T-helper 17 cell (primary cell): ENCODE measurements at places on chromosomes 12 and 14. TPM values are rescaled to one million over a fixed set of nuclear protein-coding genes. Genes with fewer than 3 reads are reported as not detected.

The GRIN2B gene
- not detected for total RNA-seq

The ATG101 gene
- total RNA-seq = 22.0 TPM

The ACVRL1 gene
- not detected for total RNA-seq

The PPP1R13B gene
- total RNA-seq = 18.2 TPM

The GRIP1 gene
- total RNA-seq = 2.4 TPM

The RHEBL1 gene
- total RNA-seq = 8.1 TPM

The CLECL1 gene
- total RNA-seq = 1.5 TPM

The PPP1CC gene
- 140 TPM for total RNA-seq

The GPR84 gene
- total RNA-seq = 0.99 TPM

- no peak for DNase-seq
- H3K4me3 ChIP-seq = no peak overlapping the region
- no peaks in the 10 kb centered on the region for H3K36me3 ChIP-seq
- H3K4me1 ChIP-seq = no peaks in the 10 kb centered on the region
- no peak overlapping the region for H3K27ac ChIP-seq
These were observed 943 bp upstream of the MGAT4C start for GRCh38 chr12:86257134-86257533.

- peaks cover 5% of the 10 kb centered on the region for H3K36me3 ChIP-seq
- DNase-seq = no peak
- H3K27ac ChIP-seq = no peak overlapping the region
- H3K27me3 ChIP-seq = peaks cover 54% of the 10 kb centered on the region
- no peak overlapping the region for H3K4me3 ChIP-seq
These were observed 104.0 kb upstream of the EIF5 start for GRCh38 chr14:103230021-103230420.

DNA sequence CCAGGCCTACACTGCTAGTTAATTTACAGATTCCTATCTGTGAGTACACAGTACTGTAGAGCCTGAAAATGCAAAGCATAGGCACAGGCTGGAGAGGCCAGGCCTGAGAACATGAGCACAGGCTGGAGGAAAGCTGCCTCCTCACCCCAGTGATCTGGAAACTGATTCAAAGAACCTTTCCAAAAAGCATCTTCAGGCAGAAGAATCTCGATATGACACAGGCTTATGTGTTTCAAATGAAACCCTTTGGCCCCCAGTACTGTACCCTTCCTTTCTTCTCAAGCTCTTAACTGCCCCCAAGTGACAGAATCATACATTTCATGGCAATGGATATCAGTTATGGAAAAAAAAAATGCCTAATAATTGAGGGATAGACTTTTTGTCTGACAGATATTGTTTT lies 122.0 kb downstream of the KCNC2 start:
- no peaks in the 10 kb centered on the region for H3K36me3 ChIP-seq
- no peak for DNase-seq
- H3K27me3 ChIP-seq = no peaks in the 10 kb centered on the region
- no peak overlapping the region for H3K27ac ChIP-seq

GRCh38 chr14:34701808-34702207 lies 12.6 kb downstream of the CFL2 start:
- H3K27ac ChIP-seq = no peak overlapping the region
- no peak overlapping the region for H3K4me3 ChIP-seq
- no peaks in the 10 kb centered on the region for H3K27me3 ChIP-seq
- H3K36me3 ChIP-seq = no peaks in the 10 kb centered on the region
- no peak for DNase-seq

GRCh38 chr12:90970471-90970870 lies 15.5 kb upstream of the CCER1 start:
- DNase-seq = no peak
- no peak overlapping the region for H3K4me3 ChIP-seq
- no peaks in the 10 kb centered on the region for H3K4me1 ChIP-seq
- no peaks in the 10 kb centered on the region for H3K36me3 ChIP-seq

DNA sequence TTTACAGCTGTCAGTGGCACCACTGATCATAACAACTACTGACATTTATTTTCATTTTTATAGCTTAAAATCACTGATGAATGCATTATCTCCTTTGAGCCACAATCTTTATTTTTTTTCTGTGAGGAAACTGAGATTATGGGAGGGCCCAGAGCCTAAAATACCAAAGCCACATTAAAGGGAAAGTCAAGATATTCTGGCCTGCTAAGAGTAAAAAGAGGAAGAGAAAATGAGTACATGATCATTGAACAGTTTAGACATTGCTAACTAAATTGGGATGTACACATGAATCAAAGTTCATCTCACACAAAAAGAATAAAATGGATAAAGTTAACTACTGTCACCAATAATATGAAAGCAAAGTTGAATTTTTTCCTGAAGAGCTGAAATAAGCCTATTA lies 170.5 kb upstream of the GARIN2 start:
- H3K36me3 ChIP-seq = no peaks in the 10 kb centered on the region
- H3K27me3 ChIP-seq = no peaks in the 10 kb centered on the region
- no peak overlapping the region for H3K27ac ChIP-seq
- H3K4me3 ChIP-seq = no peak overlapping the region
- peaks cover 4% of the 10 kb centered on the region for H3K4me1 ChIP-seq
- no peak for DNase-seq

GRCh38 chr12:52808573-52809160 lies 5.2 kb downstream of the KRT4 start:
- no peaks in the 10 kb centered on the region for H3K36me3 ChIP-seq
- no peak overlapping the region for H3K27ac ChIP-seq
- no peak overlapping the region for H3K4me3 ChIP-seq
- DNase-seq = no peak
- peaks cover 52% of the 10 kb centered on the region for H3K27me3 ChIP-seq

- H3K27me3 ChIP-seq = no peaks in the 10 kb centered on the region
- peaks cover 3% of the 10 kb centered on the region for H3K36me3 ChIP-seq
- DNase-seq = no peak
- no peak overlapping the region for H3K4me3 ChIP-seq
These were observed 152.2 kb downstream of the ETV6 start for GRCh38 chr12:11801643-11802042.

GRCh38 chr12:108849660-108850059 lies 7.7 kb downstream of the SSH1 start:
- no peak for DNase-seq
- H3K27ac ChIP-seq = no peak overlapping the region
- H3K4me1 ChIP-seq = peaks cover 20% of the 10 kb centered on the region

DNA sequence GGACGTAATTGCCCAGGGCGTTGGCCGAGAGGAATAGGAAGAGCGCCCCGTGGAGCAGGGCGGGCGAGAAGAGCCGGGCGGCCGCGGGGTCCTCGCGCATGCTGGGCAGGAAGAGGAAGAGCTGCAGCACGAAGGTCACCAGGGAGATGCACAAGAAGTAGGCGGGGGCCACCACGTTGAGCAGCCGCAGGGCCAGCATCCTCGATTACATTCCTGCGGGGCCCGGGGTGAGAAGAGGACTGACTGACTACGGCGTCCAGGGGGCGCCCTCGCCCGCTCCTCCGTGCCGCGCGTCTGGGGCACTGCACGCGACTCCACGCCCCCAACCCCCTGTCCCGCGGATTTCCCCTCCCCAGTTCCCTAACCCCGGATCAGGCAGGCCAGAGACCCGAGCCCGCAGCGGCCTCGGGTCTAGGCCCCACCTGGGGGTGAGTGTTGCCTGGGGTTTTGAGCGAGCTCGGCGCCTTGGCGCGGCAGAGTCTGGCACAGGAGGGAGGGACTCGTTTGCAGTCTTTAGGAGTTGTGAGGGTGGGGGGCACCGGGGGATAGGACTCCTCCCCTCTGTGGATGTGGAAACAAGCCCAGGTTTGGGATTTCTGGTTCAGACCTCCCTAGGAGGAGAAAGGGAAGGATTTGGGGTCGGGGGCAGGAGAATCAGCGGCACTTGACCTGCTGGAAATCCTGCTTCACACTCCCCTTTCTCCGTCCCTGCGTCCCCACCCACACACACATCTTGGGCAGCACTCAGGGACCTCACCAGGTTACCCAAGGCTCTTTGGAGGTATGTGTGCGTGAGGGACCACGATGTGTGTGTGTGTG lies 1.8 kb downstream of the ZDHHC22 start:
- peak; percentile 24 for DNase-seq
- no peak overlapping the region for H3K27ac ChIP-seq
- H3K36me3 ChIP-seq = peaks cover 9% of the 10 kb centered on the region
- H3K27me3 ChIP-seq = peaks cover 77% of the 10 kb centered on the region
- H3K4me3 ChIP-seq = peak overlapping the region; percentile 81

GRCh38 chr12:86647800-86648199 lies 391.6 kb upstream of the MGAT4C start:
- no peaks in the 10 kb centered on the region for H3K36me3 ChIP-seq
- H3K27ac ChIP-seq = no peak overlapping the region
- no peaks in the 10 kb centered on the region for H3K4me1 ChIP-seq
- DNase-seq = no peak

- no peak for DNase-seq
- peak within 1 kb of the TSS; percentile 85 for H3K4me3 ChIP-seq
- no peak within 1 kb of the TSS for H3K27ac ChIP-seq
- peaks cover 86% of the 10 kb centered on the region for H3K27me3 ChIP-seq
- H3K36me3 ChIP-seq = peaks cover 12% of the 10 kb centered on the region
These were observed at the start of gene VSX2 for GRCh38 chr14:74238974-74239847. Gene VSX2, plus strand, starts transcription at chr14:74239449. Its CDS starts 113 bp downstream, at chr14:74239562.

- DNase-seq = no peak
- no peaks in the 10 kb centered on the region for H3K27me3 ChIP-seq
- H3K36me3 ChIP-seq = no peaks in the 10 kb centered on the region
- H3K27ac ChIP-seq = no peak overlapping the region
- no peaks in the 10 kb centered on the region for H3K4me1 ChIP-seq
These were observed 447.5 kb upstream of the DCN start for GRCh38 chr12:91630083-91630482.

- no peak overlapping the region for H3K4me3 ChIP-seq
- H3K27ac ChIP-seq = no peak overlapping the region
- no peak for DNase-seq
- peaks cover 6% of the 10 kb centered on the region for H3K27me3 ChIP-seq
These were observed 233.3 kb upstream of the DAAM1 start for GRCh38 chr14:58954901-58955861.

DNA sequence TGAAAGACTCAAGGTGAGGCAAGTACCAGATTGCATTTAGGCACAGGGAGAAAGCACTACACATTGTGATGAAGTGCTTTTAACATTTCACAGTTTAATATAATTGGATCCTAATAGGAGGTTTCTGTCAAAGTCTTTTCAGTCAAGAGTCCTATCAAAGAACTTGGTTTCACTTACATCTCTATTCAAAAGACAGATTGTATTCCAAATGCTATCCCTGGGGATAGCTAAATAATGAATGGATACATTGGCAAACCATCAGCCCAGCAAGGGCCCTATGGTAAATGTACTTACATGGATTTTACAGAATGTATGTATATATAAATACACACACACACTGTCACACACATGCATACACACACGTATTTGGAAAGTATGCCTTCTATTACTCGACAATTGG lies 655.5 kb upstream of the FLRT2 start:
- no peaks in the 10 kb centered on the region for H3K4me1 ChIP-seq
- no peak overlapping the region for H3K4me3 ChIP-seq

DNA sequence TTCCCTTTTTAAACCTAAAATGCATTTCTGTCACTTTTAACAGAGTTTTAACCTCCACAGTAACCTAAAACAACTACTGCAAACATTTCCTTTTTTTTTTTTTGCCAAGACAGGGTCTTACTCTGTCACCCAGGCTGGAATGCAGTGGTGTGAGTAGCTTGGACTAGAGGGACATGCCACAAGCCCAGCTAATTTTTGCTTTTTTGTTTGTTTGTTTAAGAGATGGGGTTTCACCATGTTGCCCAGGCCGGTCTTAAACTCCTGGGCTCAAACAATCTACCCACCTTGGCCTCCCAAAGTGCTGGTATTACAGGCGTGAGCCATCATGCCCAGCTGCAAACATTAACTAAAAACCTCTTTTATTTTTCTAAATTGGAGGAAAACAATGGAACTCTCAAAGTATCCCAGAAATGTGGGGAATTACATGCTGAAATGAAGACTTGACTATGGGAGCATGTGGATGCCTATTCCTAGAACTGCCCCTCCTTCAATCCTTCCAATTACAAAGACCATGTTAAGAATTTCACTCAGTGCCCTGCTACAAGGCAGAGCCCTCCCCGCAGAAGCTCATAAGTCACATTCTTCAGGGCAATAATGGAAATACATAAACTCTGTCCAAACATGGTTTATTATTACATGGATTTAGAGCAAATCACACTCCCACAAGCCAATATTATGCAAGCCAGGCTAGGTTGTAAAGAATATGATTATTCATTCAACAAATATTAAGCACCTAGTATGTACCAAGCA lies 66.9 kb downstream of the C12orf56 start:
- no peak overlapping the region for H3K4me3 ChIP-seq
- no peaks in the 10 kb centered on the region for H3K36me3 ChIP-seq
- H3K27me3 ChIP-seq = no peaks in the 10 kb centered on the region
- DNase-seq = no peak

GRCh38 chr12:94146166-94146936 lies 2.0 kb upstream of the PLXNC1 start:
- H3K4me3 ChIP-seq = no peak overlapping the region
- peak overlapping the region; percentile 87 for H3K27ac ChIP-seq
- peaks cover 19% of the 10 kb centered on the region for H3K4me1 ChIP-seq
- DNase-seq = no peak

GRCh38 chr12:85275374-85275773 lies 4.6 kb upstream of the ALX1 start:
- no peak overlapping the region for H3K27ac ChIP-seq
- H3K4me1 ChIP-seq = peaks cover 1% of the 10 kb centered on the region
- no peak overlapping the region for H3K4me3 ChIP-seq
- H3K36me3 ChIP-seq = peaks cover 2% of the 10 kb centered on the region
- H3K27me3 ChIP-seq = peaks cover 46% of the 10 kb centered on the region
- DNase-seq = no peak

DNA sequence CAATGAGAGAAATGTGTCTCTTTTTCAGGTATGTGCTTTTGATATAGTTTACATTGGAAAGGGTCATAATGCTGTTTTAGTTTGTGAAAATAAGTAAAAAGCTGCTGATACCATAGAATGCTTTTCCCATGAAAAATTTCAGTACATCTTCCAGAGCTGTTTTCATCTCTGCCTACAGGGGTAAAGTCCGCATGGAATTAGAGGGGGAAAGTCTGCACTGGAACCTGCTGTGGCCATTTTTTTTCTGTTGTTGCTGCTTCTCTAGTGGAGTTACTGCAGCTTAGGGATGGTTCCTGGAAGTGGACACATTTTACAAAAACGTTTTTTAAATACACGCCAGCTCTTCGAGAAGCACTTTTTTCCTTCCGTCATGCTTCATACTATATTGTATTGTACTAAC lies 81.3 kb downstream of the VEZT start:
- no peak overlapping the region for H3K27ac ChIP-seq
- no peaks in the 10 kb centered on the region for H3K27me3 ChIP-seq
- peaks cover 10% of the 10 kb centered on the region for H3K36me3 ChIP-seq
- peaks cover 5% of the 10 kb centered on the region for H3K4me1 ChIP-seq
